EL (cell line): ENCODE measurements at places on chromosomes 1 and 21.

GRCh38 chr1:221470000-221470698 lies 271.7 kb downstream of the DUSP10 start:
- DNase-seq: peak; percentile 14

- DNase-seq: peak; percentile 82
Observed at GRCh38 chr1:23102289-23102688, 66.4 kb downstream of the LUZP1 start.

DNA sequence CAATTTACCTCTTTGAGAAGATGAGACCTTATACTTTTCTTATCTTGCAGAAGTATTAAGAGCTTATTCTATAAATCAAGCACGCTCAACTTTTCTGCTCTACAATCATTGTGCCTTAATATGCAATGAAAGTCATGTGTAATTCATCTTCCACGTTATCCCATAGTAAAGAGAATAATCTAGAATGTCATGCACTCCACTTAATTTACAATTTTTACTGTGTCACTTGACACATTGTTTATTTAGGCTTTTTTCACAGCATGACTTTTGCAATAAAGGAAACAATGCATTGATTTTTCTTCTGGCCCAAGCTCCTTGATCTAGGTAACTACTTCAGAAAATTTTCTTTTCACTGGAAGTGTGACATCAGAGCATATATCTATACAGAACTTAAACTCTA lies 290.9 kb downstream of the HHIPL2 start:
- DNase-seq: no peak

DNA sequence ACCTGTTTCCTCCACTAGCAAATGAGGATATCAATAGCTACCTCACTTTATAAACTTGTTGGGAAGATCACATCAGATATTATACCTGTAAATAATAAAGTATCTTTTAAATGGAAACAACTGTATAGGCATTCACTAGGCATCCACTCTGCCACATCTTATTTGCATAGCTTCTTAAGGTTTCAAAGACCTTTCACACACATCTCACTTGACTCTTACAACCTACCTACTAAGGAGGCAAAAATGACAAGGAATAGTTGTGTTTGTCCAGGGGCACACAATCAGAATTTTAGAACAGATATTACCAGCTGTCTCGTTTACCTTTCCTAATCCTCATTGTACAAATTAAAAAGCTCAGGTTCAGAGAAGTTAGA lies 51.5 kb downstream of the VANGL2 start:
- no peak for DNase-seq

- DNase-seq: peak; percentile 54
Observed at GRCh38 chr1:218930472-218931241, 243.0 kb upstream of the LYPLAL1 start.

DNA sequence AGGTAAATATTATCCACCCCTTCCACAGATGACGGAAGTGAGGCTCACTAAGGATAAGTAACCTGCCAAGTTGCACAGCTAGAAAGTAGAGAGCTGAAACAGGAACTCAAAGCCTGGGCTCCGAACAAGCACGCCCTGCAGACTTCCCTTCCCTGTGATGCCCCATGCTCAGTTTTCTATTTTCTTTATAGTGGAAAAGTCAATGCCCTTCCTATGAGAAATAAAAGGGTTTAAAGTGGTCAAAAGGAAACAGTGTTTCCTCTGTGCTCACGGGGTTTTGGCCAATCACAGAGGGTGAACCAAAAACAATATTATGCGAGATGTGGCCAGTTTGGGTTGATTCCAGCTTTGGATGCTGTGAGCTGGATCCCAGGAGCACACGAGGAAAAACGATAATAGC lies 44.5 kb downstream of the DDR2 start:
- no peak for DNase-seq

- DNase-seq: no peak
Observed at GRCh38 chr21:29616209-29616751, 317.6 kb downstream of the BACH1 start.

DNA sequence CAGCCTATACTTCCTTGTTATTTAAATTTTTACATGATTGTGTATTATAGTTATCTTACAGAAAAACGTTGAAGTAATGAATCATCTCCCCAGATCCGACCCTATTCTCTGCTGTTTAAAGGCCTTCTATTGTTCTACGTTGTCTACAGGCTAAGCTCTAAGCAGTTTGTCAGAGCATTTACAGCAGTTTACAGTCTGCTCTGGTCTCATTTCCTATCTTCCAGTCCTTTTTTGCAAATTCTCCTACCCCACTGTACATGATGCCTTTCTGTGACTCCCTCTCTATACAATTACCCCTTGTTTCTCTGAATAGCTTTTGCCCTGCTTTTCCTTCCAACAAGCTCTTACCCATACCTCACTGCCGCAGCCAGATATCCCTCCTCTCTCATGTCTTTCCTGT lies 319.2 kb upstream of the FMN2 start:
- DNase-seq: no peak

DNA sequence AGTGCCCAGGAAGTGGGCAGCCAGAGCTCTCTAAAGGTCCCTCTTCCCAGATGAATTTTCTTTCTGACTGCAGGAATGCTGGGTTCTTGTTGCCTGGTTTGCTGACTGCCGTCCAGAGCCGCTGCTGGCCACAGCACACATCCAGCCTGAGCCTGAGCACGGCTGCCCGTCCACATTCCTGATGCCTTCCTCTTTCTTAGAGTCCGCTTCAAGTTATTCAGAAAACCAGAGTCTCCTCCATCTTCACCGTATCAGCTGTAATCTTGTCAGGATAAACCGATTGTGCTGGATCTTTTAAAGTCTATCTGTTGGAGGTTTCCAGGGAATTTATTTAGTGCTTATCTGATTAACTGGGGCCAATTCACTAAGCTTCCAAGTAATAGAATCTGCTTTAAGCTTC lies 84.8 kb upstream of the BCAR3 start:
- DNase-seq: no peak

- DNase-seq: no peak
Observed at GRCh38 chr1:43664369-43664768, 14.4 kb downstream of the KDM4A start.

DNA sequence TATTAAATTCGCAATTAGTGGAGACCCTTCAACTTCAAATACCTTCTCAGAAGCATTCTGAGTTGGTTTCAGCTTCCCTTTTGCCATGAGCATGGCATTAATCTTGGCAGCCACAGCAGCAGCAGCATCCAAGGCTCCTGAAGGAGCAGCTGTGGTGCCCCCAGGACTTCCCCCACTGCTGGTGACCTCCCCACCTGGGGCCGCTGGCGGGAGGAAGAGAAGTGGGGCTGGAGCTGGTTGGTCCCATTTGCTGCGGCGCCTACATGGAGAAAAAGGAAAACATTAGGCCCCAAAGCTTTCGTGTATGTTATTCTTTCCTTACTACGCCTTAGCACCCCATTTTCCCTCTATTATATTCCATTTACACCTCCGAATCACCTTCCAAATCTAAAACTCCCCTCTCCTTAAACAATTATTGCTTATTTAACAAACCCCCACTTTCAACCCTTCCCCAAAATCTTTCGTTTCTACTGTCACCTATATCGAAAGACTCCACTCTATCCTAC lies 569 bp downstream of the KHDC4 start:
- no peak for DNase-seq

DNA sequence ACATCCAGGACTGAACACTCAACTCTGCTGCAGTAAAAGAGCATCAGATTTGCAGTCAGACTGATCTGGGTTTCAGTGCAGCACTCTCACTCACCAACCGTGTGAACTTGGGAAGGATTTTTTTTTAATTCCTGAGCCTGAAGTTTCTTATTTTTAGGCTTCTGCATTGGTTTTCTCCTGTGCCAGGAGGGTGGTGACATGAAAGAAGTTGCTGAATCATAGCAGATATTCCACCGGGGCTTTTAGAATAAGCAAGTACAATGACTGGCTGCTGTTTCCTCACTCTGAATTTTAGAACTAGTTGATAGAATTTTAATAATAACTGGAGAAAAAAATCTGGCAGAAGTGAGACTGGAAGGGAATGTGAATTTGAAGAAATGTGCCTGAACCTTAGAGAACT lies 11.6 kb downstream of the ADAM30 start:
- no peak for DNase-seq

- DNase-seq: no peak
Observed at GRCh38 chr21:26753822-26754221, 91.4 kb downstream of the ADAMTS1 start.
